ENCODE measurements at places on chromosomes 3 and 15.

DNA sequence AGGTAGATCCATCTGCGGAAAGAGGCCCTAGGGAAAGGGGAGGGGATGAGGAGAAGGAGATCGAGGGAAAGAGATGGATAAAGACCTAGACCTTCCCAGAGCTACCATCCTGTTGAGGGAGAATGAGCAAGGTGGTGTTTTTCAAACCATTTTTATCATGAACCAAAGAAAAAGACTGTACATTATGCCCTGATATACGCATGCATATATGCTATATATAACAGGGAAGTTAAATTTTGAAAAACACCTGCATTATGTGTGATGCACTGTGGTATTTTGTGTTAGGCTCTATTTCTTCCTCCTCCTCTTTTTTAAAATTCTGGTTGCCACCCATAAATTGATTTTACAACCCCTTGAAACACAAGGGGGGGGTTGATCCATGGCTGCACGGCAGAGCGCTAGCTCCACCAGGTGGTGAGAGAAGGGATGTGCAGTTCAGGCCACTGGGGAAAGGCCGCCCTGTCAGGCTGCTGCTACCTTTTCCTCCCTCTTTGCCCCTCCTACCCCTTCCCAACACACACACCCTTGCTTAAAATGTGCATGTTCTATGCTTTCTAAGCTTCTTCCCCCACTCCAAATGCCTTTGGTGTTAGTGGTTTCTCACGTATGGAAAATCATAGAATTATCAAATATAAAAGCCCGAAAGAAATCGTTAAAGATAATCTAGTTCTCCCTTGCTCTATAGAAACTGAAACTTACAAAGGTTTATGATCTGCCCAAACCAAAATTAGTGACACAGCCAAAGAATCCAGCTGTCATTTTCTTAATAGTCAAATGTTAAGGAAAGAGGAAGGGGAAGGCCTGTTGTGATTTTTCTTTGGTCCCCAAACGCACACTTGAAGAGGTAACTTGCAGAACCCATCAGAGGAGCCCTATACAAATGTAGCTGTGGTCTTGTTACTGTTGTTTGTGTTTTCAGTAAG is 262.0 kb upstream of the UMPS start:
- no peak for DNase-seq

DNA sequence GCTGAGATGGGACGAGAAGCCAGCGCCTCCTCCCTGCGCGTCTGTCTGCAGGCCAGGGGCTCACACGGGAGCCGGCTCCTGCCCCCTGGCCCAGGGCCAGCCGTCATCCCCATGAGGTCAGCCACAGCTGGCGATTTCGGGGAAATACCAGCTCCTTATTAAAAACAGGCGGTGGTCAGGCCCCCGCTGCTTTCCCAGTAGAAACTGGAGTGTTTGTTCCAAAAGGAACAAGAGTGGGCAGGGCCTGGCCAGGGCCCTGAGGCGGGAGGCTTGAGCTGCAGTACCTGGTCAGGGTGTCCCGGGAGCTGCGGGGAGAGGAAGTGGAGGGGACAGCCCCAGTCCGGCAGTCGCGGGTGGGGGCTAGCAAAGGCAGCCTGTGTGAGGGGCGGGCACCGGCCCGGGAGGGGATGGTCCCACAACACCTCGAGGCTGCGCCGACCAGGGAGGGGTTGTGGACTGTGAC is 17.8 kb downstream of the MYL3 start:
- DNase-seq, result no peak

DNA sequence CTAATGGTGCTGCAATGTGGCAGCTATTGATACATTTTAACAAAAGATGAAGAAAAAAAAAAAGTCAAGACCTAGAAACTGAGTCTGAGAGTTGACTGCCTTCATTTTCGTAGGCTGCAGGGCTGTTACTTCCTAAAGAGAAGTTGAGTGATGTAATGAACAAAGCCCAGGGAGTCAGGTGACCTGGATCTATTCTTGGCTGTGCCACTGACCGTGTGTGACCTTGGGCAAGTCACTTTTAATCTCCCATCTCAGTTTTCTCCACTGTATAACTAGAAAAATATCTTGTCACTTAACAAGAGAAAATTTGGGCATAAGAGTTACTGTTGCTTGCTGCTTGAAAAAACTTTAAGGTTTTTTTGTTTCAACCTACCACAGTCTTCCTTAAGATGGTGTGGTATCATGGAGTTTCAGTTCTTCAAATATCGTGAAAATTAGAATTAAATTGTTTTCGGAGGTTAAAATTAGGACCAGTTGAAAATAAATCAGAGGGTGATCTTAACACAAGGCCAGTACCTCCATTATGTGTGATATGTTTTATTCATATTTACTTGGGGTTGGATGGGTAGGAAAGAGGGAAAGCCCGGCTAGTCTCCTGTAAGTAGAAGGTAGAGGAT is 5.8 kb downstream of the FMN1 start:
- DNase-seq, result no peak

- DNase-seq, result no peak
Measured at GRCh38 chr3:180457225-180457624, 144.7 kb upstream of the TTC14 start.

- DNase-seq, result no peak
Measured at GRCh38 chr3:77256584-77257503, 216.9 kb downstream of the ROBO2 start.

Data from KG1 (cell line).